ENCODE measurements at places on chromosomes 3 and 15.

GRCh38 chr3:12752809-12753208 is 6.2 kb downstream of the TMEM40 start:
- no peak for DNase-seq

- DNase-seq: no peak
These were observed 10.5 kb downstream of the SQOR start for GRCh38 chr15:45645026-45645980.

GRCh38 chr3:147813256-147813655 is 404.1 kb downstream of the ZIC1 start:
- DNase-seq: no peak

- DNase-seq: no peak
These were observed 969.6 kb upstream of the ALCAM start for GRCh38 chr3:104396974-104397669.

DNA sequence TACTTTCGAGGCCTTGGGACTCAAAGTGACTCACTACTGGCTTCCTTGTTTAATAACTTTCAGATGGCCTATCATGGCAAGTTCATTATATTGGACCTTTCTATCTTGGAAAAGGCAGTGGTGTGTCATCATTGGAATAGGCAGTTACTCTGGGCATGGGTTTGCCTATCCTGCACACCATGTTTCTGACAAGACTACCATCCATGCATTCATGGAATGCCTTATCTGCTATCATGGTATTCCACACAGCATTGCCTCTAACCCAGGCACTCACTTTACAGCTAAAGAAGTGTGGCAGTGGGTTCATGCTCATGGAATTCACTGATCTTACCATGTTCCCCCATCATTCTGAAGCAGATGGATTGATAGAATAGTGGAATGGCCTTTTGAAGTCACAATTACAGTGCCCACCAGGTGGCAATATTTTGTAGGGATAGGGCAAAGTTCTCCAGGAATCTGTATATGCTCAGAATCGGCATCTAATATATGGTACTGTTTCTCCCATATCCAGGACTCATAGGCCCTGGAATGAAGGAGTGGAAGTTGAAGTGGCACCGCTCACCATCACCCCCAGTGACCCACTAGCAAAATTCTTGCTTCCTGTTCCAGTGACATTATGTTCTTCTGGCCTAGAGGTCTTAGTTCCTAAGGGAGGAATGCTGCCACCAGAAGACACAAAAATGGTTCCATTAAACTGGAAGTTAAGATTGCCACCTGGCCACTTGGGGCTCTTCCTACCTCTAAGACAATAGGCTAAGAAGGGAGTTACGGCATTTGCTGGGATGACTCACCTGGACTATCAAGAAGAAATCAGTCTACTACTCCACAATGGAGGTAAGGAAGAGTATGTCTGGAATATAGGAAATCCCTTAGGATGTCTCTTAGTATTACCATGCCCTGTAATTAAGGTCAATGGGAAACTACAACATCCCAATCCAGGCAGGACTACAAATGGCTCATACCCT is 1161.4 kb downstream of the SI start:
- DNase-seq: no peak

GRCh38 chr3:64878362-64878761 is 190.6 kb upstream of the ADAMTS9 start:
- DNase-seq: no peak

DNA sequence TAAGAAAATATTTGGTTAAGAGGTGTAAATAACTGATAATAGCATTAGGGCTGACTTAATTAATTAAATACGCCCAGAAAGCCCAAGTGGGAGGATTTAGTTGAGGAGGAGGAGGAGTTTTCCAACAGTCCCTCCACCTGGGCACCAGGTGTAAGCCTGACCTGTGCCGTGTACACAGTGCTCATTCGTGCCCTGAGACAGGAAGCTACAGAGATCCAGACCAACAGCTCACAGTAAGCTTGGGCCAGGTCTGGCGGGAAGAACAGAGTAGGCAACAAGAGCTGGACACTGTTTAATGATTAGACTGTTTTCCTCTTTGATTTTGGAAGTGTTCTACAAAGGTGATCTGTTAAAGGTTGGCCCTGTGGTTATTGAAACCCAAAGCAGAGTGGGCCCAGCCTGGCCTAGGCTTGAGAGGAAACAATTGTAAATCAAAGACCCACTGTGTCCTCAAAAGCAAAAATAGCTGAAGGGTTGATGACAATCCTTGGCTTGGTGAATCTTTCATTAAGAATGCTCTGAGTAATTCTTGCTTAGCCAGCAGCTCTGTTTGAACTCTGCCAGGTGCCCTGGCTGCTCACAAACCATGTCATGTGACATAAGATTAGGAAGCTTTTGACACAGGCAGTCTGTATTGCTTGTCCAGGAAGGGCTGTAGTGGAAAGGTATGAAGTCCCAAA is 13.8 kb downstream of the SQOR start:
- no peak for DNase-seq

- no peak for DNase-seq
These were observed 6.5 kb downstream of the ADAM10 start for GRCh38 chr15:58742819-58743502.
